Dermis microvascular lymphatic vessel endothelial cell (primary cell): ENCODE measurements at places on chromosomes 6 and 20. TPM values are rescaled to one million over a fixed set of nuclear protein-coding genes. Genes with fewer than 3 reads are reported as not detected.

The ZSCAN9 gene
- total RNA-seq: 6.5 and 8.6 TPM in 2 replicates

- DNase-seq: no peak
These were observed 77.5 kb upstream of the RIPOR2 start for GRCh38 chr6:25013246-25013645.

- DNase-seq: peak; percentile 51
These were observed 5.1 kb downstream of the PRND start for GRCh38 chr20:4726710-4727397.

DNA sequence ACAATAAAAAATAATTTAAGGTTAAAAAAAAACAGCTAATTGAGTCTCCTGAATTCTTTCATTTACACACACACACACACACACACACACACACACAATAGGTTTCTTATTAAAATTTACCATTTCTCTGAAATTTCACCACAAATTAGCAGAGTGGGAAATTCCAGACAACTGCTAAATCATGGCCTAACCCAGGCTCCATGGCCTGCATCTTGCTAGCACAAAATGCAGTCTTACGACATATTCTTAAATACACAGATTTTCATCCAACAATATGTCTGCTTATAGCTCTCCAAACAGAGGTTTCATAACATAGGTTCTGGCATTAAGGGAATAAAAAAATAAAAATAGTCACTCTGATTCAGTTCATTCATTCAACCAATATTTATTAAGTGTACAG, 46.9 kb downstream of the SOD2 start:
- no peak for DNase-seq

- DNase-seq: peak; percentile 37
These were observed 287.6 kb downstream of the PHF3 start for GRCh38 chr6:63923139-63923739.
